Stimulated activated CD8-positive, alpha-beta memory T cell treated with anti-CD3 and anti-CD28 coated beads, Interleukin-4, amount 100 ng/mL, for 1 hour (primary cell): ENCODE measurements at places on chromosomes 7 and 10.
A peak's percentile ranks its signal among the peaks of the same experiment; 100 is the strongest.

- no peak for DNase-seq
Measured at GRCh38 chr7:23473844-23474093, 3.5 kb upstream of the IGF2BP3 start.

GRCh38 chr7:2030475-2031450 lies 202.0 kb downstream of the MAD1L1 start:
- DNase-seq, result no peak

- DNase-seq, result no peak
Measured at GRCh38 chr7:141641876-141642275, 60.1 kb downstream of the DENND11 start.

DNA sequence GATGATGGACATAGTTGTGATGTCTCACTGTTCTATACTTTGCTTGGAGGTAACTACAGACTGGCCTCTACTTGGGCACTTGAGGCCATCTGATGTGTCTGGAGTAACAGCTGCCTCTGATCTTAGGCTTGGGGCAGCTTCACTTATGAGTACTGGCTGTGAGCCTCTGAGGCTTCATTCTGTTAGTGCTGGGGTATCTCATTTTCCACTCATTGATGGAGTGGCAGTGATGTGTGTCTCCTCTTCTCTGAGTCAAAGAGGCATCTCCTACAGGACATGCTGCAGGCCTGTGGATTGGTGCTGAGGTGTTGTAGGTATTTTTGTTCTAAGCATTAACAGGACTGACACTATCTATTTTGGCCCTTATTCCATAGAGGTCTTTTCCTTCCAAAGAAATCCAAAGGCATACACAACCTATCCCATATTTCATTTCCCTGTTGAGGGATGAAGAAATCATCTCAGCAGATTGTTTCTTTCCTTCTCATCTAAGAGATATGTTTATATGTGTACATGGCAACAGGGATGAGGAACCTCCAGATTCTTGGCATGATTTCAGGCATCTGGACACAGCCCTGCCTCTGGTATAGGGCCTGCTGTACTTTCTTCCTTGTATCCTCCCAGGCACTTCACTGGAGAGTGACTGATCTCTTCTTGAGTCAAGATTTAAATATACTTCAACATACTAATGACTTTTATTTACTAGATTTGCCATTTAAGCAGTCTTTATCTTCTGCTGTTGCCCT lies 65.7 kb upstream of the NOBOX start:
- no peak for DNase-seq

DNA sequence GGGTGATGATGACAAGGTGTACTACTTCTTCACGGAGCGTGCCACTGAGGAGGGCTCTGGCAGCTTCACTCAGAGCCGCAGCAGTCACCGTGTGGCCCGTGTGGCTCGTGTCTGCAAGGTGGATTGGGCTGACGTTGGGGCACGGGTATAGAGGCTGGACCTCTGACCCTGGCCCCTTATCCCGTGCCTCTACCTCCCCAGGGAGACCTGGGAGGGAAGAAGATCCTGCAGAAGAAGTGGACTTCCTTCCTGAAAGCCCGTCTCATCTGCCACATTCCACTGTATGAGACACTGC lies 8.4 kb downstream of the MRPL43 start:
- DNase-seq, result no peak

- DNase-seq, result no peak
Measured at GRCh38 chr7:537911-538634, 18.4 kb upstream of the PDGFA start.

DNA sequence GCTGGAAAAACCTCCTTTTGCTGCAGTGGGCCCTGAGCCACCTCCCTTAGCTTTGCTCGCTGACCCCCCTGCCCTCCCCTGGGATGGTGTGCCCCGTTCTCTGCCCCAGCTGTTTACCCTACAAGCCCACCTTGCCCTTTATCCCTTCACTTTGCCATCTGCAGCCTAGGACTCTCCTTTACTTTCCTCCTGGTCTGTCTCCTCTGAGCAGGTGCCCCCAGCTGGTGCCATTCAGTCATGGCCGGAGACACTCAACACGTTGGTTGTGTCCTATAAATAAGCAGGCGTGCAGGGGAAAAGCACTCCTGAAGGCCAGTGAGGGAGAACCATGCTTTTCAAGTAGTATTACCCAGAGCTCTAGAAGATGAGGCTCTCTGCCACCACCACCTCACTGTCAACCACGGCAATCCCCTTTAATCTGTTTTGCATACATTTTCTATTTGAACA lies 6.1 kb downstream of the RASSF4 start:
- DNase-seq, result no peak

GRCh38 chr7:13981070-13981469 lies 8.4 kb downstream of the ETV1 start:
- no peak for DNase-seq

DNA sequence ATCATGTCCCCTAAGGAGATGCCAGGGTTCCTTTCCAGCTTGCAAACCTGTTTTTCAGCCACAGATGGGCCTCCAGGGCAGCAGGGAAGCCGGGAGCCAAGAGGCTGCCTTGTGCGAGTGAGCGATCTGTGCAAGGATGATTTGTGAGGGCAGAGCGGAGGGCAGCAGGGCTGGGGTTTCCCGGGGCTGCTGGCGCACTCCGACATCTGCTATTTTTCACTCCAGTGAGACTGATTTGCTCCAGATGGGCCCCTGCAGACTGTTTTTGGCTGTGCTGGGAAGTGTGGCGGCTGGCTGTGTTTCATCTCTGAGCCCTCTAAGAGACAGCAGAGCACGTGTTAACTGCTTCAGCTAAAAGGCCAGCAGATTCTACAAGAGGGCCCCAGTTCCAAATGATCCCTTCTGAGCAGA lies 466.2 kb downstream of the TYW1 start:
- DNase-seq, result no peak

- DNase-seq, result no peak
Measured at GRCh38 chr7:150586068-150586784, 19.0 kb downstream of the GIMAP4 start.

GRCh38 chr7:25849500-25850184 lies 302.4 kb upstream of the NFE2L3 start:
- DNase-seq, result no peak

DNA sequence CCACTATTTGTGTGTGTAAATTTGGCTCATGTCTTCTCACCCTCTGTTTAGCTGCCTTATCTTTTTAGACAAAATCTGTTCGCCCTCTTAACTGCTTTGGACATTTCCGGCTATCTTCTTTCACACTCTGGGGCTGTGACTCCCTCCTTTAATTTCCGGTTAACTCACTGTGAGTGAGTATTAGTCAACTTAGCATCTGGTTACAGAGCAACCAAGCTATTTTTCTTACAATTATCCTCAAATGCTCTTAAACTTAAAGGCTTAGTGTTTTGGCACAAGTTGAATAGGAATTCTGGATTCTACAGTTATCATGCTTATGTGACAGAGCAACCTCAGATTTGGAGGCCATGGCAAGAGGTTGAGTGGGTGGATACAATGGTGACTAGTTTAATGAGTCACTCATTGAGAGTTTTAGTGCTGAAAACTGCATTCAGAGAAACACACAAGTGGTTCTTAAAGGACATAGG lies 177.6 kb upstream of the SEMA3A start:
- no peak for DNase-seq

GRCh38 chr7:28005075-28005846 lies 175.3 kb downstream of the JAZF1 start:
- no peak for DNase-seq

DNA sequence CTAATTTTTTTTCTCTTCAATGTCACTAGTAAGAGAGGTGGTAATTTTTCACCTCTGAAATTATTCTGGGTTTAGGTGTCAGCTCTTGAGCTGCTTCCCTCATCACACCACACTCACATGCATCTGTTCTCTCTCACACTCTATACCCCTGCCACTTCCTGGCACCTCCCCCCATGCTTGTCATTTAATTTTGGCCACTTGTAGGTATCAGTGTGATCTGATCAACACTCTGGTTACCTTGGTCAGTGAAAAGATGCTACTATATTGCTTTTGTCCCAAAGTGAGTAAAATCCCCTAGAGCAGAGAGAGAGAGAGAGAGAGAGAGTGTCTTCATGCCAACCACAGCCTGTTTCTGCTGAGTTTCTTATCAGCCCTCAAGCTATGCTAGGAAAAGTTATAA lies 42.5 kb downstream of the STK17A start:
- DNase-seq, result peak; percentile 36
